ENCODE measurements at places on chromosomes 16 and 17.

- DNase-seq = no peak
Measured at GRCh38 chr17:14840616-14841231, 424.4 kb downstream of the PMP22 start.

DNA sequence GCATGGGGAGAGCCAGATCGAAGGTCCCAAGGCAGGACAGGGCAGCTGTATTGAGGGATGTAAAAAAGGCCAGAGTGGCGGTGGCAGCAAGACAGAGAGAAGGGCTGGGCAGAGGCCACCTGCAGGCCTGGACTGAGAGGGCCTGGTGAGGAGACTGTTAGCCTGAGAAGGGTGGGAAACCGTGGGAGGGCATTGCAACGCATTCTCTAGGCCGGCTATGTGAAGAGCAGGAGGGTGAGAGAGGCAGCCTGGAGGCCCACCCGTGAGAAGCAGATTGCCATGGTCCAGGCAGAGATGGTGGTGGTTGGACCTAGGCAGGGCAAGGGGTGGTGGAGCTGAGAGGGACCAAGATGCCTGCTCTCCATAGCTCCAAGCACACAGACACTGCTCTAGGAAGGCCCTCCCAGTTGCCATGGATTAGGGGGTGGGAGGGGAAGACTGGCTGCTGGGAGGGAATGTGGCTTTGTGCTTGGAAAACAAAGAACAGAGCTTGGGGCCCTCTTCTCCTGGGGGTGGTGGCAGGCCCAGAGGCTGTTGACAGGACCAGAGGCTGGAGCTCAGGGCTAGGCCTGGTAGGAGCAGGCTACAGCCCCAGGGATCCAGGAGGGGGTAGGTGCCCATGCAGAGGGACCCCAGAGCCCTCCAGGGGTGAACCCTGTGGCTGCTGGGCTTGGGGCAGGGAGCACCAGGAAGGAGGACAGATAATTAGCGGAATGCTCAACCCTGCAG is 12.4 kb upstream of the TCAP start:
- peak; percentile 81 for DNase-seq

GRCh38 chr17:41967141-41967920 is 736 bp downstream of the CNP start:
- DNase-seq = no peak

GRCh38 chr17:43791589-43791988 is 11.4 kb downstream of the CFAP97D1 start:
- peak; percentile 52 for DNase-seq

DNA sequence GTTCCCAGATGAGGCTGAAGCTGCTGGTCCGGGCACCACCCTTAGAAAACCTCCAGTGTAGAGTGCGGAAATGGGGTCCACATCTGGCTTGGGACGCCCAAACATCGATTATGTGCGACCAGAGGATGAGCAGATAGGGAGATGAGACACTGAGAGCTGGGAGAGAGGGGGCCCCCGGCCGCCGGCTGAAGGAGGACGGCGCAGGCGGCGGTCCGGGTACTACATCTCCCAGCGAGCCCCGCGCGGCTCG is 182 bp upstream of the SPECC1 start:
- DNase-seq = no peak

- no peak for DNase-seq
Measured at GRCh38 chr16:51532551-51532950, 381.5 kb upstream of the SALL1 start.

DNA sequence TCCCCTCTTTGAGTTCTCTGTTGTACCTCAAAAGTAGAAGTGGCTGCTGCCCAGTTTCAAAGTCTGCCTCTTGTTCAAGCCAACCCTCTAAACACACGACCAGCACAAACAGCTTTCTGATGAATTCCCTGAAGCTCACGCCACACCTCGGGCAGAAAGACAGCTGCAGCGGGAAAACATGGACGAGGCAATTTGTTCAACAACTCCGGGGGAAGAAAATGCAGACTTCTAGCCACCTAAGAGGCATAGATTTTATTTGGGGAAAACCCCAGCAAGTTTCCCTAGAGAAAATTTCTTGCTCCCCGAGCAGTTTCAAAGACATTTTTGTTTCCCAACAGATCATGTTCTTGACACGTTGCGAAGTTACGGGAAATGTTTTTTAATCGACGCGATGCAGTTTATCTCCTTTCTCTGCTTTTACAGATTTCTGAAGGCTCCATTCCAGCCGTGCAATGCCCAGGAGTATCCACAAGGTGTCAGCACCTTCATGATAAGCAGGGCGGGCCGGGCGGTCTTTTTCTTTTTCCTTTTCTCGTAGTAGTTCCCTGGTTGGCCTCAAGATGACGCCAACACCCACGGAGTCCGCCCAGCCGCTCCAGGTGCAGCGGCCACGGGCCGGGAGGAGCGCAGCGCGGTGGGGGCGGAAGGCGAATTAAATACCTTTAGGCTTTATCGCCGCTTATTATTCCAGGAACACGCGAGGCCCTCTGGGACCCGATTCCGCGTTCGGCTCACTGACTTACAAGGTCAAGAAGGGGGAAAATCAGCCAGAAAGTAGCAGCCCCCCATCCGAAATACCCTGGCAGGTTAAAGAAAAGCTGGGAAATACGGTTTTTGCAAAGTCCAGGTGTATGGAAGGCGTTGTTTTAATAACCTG is 2.9 kb upstream of the FOXC2 start:
- peak; percentile 86 for DNase-seq

DNA sequence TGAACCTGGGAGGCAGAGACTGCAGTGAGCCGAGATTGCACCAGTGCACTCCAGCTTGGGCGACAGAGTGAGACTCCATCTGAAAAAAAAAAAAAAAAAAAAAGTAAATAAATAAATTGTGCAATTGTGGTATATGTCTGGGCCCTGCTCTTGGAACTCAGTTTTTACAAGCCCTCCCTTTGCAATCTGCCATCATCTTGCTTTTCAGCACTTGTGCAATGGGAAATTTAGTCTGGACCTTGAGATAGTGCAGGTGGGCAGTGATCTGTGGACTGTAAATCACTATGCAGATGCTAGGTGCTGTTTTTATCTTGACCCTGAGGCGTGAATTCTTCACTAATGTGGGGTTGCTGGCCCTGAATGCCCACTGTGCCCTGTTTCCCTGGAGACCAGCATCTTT is 6.5 kb upstream of the RAP1GAP2 start:
- DNase-seq = no peak

DNA sequence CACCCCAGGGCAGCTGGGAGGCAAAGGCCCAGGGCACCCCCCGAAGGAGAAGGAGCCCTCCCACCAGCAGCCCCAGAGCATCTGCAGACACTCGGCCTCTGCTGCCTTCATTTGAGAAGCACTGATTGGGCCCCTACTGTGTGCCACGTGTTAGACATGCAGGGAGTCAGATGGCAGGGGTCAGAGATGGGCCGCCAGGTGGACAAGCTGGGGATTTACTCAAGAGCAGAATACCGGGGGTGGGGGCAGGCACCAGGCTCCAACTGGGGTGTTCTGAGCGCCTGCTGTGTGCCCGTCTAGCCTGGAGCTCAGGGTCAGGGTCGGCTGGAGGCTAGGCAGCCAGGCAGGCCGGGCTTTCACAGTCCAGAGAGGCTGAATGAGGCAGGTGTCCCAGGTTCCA is 18.7 kb downstream of the TPSG1 start:
- peak; percentile 41 for DNase-seq

- DNase-seq = no peak
Measured at GRCh38 chr17:36142235-36142634, 34.2 kb downstream of the TBC1D3B start.

GRCh38 chr16:19698480-19699465 is 19.3 kb downstream of the KNOP1 start:
- DNase-seq = no peak

DNA sequence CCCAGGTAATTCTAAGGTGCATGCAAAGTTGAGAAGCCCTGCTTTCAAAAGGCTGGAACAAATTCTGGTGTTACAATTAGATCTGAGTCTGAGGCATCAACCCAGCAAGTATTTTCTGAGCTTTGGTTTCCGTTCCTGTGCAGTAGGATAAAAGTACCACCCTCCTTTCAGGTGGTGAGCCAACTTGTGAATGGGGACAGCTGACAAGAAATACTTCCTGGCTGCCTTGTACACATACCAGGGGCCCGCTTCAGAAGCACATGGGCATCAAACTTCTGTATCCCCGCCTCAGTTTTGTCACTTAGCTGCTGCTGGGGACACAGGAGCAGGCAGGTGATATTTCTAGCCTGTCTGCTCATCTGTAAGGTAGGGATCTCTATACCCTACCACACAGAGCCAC is 252.2 kb downstream of the CPPED1 start:
- no peak for DNase-seq

GRCh38 chr16:58048494-58049231 is 23.1 kb downstream of the MMP15 start:
- no peak for DNase-seq

GRCh38 chr16:17992416-17992815 is 344.1 kb downstream of the NPIPA8 start:
- no peak for DNase-seq

DNA sequence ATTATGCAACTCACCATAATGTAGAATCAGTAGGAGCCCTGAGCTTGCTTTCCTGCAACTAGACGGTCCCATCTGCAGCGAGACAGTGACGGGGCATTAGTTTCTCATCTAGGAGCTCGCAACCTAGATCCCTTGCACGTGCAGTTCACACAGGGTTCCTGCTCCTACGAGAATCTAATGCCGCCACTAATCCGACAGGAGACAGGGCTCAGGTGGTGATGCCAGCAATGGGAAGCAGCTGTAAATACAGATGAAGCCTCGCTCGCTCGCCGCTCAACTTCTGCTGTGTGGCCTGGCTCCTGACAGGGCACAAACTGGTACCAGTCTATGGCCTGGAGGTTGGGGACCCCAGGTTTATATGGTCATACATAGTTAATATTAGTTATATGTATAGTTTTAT is 394.5 kb downstream of the NPIPA8 start:
- no peak for DNase-seq

- DNase-seq = no peak
Measured at GRCh38 chr17:77343031-77343800, 202.4 kb downstream of the SEC14L1 start.

GRCh38 chr16:53083119-53083518 is 28.3 kb downstream of the CHD9 start:
- DNase-seq = no peak

DNA sequence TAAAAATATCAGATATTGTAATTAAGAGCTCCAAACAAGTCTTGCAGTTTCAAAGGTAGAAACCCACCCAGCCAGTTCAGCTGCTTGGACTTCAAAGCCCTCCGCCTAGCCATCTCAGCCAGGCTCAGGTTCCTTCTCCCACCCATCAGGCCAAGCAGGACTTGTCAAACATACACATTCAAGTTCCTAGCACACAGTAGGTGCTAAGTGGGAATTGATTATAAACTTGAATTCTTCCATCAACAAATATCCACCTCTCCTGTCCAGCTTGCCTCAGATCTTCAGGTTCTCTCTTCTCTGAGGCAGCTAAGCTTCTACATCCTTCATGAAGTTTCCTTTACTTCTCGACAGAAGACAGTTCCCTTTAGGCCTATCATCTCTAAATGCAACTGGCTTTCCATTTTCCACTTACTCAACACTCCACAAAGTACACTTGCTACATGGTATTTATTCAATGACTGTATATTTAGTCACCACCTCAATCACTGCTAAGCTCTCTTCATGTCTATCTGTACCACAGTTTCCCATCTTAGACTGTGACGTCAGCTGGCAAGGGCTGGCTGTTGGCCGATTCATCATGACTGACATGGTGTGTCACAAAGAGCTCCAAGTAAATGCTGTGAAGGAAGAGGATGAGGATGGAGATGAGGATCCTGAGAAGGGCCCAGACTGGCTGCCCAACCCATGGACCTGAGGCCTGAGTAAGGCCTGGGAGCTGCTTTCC is 13.3 kb upstream of the COG7 start:
- DNase-seq = no peak

DNA sequence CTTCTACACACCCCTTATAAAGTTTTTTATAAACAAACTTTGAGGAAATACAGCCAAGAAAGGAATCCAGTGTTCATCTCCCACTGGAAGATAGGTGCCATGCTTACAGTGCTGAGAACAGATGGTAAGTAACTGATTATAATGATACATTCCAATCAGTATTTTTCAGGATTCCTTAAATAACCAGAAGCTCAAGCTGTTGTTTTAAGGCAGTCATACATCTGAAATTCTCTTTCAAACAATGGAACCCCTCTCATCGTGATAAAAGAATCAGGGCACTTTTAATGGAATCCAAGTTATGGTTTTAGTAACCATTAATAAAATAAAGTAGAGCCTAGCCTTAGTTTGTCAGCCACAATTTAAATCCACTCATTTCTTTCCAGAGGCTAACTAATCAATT is 56.1 kb upstream of the STAC2 start:
- no peak for DNase-seq

GRCh38 chr17:78644931-78645351 is 67.7 kb upstream of the DNAH17 start:
- no peak for DNase-seq

DNA sequence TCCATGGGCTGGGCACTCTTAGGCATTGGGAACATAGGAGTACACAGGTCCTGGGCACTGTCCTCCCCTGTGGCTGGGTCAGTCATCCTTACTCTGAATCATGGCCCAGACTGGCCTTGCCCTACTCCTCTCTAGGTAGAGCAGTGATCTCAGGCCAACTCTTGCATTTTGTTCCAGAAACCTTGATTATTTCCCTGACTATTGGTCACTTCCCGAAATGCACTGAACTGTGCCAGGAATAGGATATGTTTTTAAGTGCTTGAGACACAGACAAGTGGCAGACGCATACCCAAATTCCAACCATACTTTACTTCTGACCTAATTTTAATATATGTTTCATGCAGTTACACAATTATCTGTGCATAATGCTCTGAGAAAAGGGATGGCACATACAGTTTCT is 10.3 kb downstream of the KRABD2 start:
- DNase-seq = no peak

DNA sequence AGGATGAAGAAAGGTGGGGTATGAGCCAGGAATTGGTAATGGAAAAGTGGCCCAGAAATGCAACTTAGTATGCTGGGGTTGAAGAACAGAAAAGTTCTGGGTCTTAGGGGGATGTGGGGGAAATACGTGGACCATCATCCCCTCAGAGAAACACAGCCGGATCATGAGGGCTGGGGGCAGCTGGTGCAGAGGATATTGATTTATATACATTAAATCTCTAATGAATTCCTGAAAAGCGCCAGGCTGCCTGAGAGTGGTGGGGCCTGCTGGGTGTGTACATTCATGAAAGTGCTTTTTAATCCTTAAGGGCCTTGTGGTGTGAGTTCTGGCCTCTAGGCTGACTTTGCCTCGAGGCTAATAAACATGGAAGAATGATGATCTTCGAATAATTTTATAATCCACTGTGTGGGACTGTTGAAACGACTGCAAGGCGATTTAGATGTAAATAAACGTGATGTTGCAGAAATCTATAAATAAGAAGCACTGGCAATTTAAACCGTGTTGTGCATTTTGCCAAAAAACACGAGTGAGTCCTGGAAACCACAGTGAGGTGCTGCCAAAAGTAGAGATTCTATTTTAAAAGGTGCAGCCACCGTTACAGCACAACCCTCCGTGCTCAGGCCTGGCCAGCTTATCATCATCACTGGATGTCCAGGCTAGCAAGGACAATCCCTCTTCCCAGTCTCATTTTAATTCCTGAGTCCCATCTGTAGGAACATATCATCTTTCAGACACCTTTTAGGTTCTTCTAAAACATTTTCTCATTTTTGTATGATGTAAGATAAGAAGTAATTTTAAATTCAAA is 32.1 kb downstream of the PRKAR1A start:
- no peak for DNase-seq

GRCh38 chr16:13781575-13782338 is 138.2 kb upstream of the ERCC4 start:
- DNase-seq = no peak
